ENCODE measurements at places on chromosomes 1 and 21.

DNA sequence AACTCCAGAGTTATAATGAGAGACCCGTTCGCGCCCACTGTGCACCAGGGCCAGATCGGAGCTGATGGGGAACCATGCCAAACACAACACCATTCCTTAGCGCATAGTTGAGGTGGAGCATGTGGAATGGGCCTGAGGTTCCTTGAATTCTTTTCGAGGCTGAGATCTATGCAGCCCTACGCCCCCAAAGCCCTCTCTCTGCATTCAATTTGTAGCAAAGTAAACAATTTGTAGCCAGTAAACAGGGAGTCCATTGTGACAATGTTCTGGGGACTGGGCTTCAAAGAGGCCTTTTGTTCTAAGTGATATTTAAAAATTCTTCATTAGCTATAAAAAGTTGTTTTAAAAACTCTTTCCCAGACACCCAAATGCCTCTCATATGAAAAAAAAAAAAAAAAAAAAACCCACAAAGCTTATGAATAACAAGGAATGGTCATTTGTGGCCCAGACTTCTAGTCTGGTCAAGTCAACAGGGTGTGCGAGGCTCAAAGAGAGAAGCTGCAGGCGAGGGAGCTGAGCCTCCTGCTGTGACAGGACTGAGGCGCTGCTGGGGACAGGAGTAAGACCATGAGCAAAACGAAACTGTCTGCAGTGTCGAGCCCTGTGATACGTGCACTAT lies 30.6 kb upstream of the KCNE2 start:
- no peak for DNase-seq

GRCh38 chr1:49389699-49390098 lies 613.0 kb upstream of the BEND5 start:
- DNase-seq: no peak

- no peak for DNase-seq
These were observed 2.9 kb upstream of the GPX7 start for GRCh38 chr1:52599236-52599635.

- DNase-seq: no peak
These were observed 3.9 kb downstream of the SEMA6C start for GRCh38 chr1:151142411-151143056.

GRCh38 chr1:223682502-223682901 lies 17.0 kb upstream of the CAPN8 start:
- no peak for DNase-seq

DNA sequence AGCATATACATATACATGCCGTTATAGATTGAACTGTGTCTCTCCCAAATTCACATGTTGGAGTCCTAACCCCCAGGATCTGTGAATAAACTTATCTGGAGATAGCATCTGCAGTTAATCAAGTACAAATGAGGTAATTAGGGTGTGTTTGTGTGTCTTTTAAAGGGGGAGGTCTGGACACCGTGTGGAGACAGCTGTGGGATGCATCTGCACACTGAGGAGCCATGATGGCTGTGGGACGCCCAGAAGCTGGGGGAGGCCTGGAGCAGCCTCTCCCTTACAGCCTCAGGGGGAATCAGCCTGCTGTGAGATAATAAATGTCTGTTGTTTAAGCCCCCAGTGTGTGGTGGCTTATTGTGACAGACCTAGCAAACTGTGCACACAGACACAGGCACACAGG lies 51.8 kb upstream of the COL18A1 start:
- no peak for DNase-seq

GRCh38 chr1:190376044-190376443 lies 101.6 kb downstream of the BRINP3 start:
- DNase-seq: no peak

DNA sequence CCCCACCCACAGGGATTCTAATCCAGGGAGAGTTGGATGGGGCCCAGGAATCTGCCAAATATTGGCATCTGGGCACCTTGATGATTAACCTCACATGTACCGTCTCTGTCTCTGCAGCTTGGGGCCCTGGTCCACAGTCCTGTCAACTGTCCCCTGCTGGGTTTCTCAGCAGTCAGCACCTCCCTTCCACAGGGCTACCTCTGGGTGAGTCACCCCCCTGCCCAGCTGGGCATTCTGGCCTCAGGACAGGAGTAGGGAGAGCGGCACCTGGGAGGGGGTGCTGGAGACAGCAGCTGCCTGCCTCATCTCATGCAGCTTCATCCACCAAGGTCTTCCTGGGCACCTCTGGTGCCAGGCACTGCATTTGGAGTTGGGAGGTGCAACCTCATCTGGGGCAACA lies 100.6 kb upstream of the ACTL8 start:
- no peak for DNase-seq

- DNase-seq: no peak
These were observed 81.1 kb upstream of the ST6GALNAC5 start for GRCh38 chr1:76786222-76786621.

DNA sequence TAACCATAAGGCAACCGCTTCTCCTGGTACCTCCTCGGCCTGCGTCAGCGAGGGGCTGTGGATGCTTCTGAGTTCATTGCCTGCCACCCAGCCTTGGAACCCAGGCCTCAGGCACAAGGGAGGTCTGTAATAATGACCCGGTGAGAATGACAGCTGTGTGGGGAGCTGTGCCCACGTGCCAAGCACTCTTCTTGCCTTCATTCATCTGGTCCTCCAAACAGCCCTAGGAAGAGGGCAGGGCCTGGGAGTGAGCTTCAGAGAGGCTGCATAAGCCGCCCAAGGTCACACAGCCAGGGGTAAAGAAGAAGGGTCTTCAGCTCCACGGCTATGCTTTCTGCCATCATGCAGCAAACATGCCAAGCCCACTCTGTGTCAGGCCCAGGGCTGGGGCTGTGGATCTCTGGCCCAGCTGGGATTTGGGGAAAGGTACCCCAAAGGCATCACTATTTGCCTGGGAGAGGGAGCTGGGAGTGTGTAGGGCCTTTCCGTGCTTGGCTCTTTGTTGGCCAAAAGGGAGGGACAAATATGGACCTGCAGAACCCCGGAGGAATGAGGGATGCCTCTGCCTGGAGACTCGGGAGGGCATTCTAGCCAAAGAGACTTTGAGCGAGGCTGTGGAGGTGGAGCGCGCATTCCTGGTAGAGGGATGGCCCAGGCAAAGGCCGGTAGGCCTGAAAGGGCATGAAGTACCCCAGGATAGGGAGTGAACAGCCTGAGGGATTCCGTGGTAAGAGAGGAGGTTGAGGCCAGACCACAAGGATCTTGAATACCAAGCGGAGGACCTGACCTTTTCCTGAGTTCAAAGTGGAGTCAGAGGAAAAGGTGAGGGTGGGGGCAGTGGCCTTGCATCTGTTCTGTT lies 10.1 kb upstream of the EDN2 start:
- DNase-seq: no peak

GRCh38 chr1:156172696-156173470 lies 19.5 kb downstream of the SEMA4A start:
- DNase-seq: no peak

DNA sequence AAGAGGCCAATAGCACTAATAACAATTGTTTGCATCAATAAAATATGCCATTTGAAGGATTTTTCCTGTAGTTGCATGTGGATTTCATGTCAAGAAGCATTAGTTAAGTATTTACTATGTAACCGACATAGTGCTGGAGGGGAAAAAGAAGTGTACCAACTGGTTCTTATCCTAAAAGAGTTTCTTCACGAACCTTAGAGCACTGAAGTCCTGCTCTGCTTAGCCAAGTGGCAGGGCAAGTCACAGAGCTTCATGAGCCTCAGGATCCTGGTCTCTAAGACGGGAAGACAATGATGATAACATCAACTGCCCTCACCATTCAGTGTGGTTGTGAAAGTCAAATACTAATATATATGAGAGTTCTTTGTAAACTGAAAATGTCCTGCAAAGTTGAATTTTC lies 14.1 kb downstream of the KIAA0040 start:
- no peak for DNase-seq

- no peak for DNase-seq
These were observed 140.9 kb downstream of the KCNT2 start for GRCh38 chr1:196467230-196467925.

DNA sequence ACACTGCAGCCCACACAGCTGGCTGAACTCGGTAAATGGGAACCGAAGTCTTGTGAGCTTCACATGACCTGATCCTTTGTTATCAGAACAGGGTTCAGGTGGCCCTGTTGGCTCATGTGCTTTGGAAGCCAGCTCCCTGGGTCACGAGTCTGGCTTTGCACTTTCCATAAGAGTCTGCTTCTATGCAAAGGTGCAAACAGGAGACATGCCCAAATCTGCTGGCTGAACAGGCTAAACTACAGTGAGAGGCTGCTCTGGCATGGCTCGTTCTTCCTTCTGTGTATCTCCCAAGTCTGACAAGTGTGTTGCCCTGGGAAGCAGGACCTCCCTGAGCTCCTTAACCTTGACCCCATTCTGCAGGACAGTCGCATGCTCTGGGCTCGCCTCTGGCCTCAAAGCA lies 549.6 kb downstream of the KIF26B start:
- no peak for DNase-seq

- no peak for DNase-seq
These were observed 129.9 kb upstream of the KCNK2 start for GRCh38 chr1:214952648-214953047.

- no peak for DNase-seq
These were observed 39.3 kb upstream of the EXOSC10 start for GRCh38 chr1:11138952-11139351.

DNA sequence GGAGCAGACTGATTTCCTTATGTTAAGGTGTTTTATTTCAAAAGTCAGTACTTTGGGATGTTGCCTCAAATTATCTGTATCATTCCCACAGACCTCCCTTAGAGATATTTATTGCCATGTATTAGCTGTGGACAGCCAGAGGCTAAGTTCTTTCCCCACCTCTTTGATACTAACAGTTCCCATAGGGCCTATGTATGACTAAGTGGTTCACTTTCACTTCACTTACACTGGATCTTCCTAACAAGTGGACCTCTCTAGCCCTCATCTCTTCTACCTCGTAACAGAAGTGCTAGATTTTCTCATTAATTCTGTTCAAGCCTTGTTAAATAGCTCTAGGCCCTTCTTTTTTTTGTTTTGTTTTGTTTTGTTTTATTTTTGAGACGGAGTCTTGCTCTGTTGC lies 6.2 kb downstream of the TRAF5 start:
- DNase-seq: no peak

GRCh38 chr1:26070296-26070962 lies 3.0 kb upstream of the TRIM63 start:
- DNase-seq: no peak

DNA sequence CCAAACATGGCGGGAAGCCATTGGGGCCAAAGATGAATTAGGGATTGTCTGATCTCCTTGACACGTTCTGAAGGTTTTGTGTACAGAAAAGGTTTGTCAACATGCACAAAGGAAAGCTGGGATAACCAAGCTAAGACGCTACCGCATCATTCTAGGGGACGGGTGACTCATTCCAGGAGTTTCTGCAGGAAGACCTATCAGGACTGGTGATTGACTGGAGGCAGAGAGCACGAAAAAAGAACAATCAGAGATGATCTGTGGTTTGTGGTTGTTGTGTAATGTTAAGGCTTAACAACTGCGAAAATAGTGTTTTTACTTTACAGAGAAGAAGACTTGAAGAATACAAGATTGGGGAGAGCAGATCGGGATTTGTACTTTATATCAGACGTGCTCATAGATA lies 22.2 kb upstream of the ERG start:
- no peak for DNase-seq

DNA sequence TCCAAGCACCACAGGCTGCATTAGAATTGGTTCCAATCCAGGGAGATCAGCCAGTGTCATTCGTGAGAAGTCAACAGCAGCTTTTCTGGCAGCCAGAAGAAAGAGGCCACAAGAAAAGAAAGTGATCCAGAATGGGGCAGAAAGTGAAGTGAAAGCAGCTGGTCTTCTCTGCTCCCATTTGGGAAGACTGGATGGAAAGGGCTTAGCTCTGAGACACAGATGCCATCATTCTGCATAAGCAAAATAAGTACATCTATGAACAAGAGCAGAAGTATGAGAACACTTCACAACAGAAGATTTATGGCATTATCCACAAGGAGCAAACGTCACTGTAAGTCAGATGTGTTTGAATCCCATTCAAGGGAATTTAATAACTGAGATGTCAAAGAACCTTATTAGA lies 326.5 kb upstream of the ESRRG start:
- DNase-seq: no peak

- no peak for DNase-seq
These were observed 27.1 kb upstream of the KCNQ4 start for GRCh38 chr1:40756523-40756922.

- DNase-seq: peak; percentile 18
These were observed 769 bp downstream of the GALE start for GRCh38 chr1:23799570-23800399.

GRCh38 chr21:34688145-34688544 lies 19.4 kb downstream of the CLIC6 start:
- no peak for DNase-seq

- DNase-seq: no peak
These were observed 16.7 kb downstream of the C1orf174 start for GRCh38 chr1:3883194-3883925.

DNA sequence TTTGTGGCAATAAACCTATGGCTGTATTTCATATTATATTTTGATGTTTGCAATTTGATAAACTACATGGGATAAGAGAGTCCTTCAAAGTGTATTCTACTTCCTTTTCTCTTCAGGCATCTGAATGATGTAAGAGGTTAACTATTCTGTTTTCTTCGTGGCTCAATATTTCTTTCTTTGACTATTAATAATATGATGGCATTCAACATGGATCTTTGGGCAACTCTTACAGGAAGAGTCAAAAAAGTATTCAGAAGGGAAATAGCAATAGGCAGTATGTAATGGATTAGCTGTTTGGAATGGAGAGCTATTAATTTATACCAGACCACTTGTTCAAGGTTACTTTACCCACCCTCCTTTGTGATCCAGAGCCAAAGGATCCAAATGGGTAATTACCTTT lies 74.4 kb downstream of the HMCN1 start:
- no peak for DNase-seq

GRCh38 chr1:3577711-3578432 lies 33.4 kb downstream of the MEGF6 start:
- no peak for DNase-seq

Data from nucleus accumbens (tissue), 56 donors.